Stimulated activated CD8-positive, alpha-beta memory T cell treated with anti-CD3 and anti-CD28 coated beads, Interleukin-4, amount 100 ng/mL, for 24 hours (primary cell): ENCODE measurements at places on chromosomes 2 and 18.

DNA sequence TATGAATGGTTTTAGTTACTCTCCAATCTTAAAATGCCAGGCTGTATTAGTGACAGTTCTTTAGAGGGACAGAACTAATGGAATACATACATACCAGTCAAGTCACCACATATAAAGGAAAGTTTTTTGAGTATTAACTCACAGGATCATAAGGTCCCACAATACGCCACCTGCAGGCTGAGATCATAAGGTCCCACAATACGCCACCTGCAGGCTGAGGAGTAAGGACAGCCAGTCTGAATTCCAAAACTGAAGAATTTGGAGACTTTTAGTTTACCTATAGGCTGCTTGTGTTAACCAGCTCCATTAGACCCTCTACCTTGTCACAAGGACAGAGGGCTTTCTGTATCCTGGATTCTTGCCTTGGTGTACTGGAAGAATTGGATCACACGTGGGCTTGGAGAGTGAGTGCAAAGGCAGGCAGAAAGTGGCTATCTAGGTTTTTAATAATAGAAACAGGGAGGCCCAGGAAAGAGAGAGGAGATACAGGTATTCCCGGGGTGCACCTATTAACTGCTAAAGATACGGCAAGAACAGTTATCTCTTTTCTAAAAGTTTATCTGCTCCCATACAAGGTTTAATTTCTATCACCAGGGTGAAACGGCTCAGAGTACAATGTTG is 234.9 kb upstream of the CYRIA start:
- DNase-seq = no peak

- DNase-seq = no peak
These were observed 107.7 kb upstream of the CDC42EP3 start for GRCh38 chr2:37779139-37779538.

DNA sequence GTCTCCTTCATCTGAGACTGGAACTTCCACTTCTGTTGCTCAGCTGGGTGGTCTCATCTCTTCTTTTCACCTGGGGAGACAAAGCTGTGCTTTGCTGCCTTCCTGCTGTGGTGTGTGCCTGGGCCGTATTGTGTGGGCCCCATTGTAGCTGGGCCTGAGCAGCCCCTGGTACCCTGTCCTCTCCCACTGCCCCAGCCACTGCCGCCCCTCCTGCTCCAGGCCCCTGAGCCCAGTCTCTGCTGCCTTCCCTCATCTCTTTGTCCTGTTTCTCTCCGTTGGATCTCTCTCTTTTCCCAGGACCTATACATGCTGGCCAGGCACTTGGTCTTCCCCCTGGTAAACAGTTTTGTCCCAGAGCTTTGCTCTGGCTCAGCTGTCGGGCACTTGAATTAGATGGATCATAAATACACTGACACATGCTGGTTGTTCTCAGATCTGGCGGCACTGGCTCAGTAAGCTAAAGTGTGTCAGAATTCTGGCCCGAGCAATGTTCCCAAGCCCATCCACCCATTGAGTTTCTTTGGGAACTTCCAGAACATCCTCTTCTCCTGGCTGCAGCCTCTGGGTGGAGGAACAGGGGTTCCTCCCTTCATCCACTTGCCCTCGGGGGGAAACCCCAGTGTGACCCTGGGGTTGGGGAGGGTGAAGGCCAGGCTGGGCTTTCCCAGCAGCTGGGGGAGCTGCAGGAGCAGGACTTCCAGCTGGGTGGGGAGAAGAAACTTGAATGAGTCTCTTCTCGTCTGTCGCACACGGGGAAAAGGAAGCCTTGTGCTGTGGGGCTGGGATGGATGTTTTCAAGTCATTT is 99.0 kb downstream of the DGKD start:
- DNase-seq = no peak

DNA sequence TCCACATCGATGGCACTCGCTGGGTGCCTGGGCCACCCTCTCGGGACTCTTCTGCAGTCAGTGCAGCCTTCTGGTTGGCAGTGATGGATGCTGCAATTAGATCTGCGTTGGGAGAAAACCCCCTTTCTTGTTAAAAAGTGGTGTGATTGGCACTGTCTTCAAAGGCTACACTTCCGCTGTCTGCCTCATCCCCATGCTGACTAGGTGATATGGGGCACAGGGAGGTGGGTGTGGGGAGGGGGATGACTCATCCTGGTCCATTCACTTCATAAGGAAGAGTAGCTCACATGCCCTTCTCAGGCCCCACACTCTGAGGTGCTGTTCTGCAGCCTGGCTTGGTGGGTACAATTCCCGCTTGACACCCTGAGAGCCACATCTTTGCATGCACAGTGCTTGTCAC is 77.4 kb downstream of the THNSL2 start:
- DNase-seq = no peak

- no peak for DNase-seq
These were observed 26.2 kb downstream of the RALB start for GRCh38 chr2:120278901-120279300.

GRCh38 chr2:100691846-100692245 is 128.1 kb upstream of the NPAS2 start:
- no peak for DNase-seq

- no peak for DNase-seq
These were observed 11.1 kb upstream of the ANTXR1 start for GRCh38 chr2:69001879-69002278.

- DNase-seq = no peak
These were observed 963 bp downstream of the INPP1 start for GRCh38 chr2:190344276-190344827.

DNA sequence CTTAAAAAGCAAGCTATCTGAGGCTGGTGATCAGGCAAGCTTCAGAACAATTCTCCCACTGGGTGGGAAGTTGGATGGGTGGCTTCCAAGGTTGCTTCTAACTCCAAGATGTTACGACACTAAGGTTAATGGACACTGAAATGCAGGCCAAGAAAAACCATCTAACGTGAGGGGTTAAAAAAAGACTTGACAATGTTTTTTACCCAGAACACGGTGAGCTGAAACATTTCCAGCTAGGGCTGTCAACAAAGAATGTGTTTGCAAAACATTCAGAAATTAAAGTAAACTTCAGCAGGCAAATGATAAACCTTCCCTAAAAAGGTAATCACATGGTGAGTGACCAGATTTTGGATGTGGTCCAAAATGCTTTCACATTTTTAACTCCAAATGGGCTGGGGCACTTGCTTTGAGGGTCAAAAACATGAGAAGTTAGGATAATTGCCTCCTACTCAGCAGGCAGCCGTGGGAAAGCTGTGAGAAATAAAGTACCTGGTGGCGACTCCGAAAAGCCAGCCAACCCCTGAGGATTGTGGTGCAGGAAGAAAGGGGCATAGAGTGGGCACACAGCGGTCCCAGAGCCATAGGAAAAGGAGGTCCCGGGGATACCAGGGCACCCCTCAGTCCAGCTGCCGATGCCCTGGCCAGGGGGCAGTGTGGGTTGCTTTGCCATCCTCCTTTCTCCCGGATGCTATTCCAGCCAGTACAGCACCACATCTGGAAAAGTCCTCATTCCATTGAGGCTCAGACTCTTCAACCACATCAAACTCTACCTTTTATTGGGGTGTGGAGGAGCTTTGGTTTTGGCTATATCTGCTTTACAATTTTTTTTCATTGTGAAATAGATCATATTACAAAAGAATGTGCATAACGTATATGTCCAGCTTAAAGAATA is 90.0 kb upstream of the ATL2 start:
- no peak for DNase-seq

DNA sequence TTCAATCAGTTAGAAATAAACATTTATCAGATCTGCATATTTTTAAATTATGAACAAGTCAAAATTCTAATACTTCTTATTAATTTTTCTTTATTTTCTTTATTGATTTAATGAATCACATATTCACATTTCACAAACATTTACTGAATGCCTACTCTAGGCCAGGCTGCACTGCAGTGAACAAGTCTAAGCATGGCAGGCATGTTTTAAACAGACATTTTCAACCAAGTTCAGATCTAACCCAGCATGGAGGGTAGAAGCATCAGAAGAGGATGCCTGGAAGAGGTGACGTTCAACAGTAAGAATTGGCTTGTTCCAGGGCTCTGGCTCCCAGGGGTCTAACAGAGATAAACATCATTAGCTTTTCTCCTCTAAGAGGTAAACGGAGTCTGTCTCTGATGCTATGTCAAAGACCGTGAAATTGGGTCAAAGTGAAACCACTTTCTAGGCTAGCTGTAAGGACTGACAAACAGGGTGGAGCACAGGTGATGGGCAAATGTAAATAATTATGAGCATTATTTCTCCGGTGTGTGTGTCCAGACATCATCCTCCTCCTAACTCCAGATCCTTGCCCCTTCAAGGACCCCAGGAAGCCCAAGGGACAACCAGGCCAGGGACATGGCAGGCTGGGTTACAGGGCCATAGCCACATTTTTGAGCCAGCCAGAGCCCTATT is 50.6 kb downstream of the UNC50 start:
- no peak for DNase-seq

DNA sequence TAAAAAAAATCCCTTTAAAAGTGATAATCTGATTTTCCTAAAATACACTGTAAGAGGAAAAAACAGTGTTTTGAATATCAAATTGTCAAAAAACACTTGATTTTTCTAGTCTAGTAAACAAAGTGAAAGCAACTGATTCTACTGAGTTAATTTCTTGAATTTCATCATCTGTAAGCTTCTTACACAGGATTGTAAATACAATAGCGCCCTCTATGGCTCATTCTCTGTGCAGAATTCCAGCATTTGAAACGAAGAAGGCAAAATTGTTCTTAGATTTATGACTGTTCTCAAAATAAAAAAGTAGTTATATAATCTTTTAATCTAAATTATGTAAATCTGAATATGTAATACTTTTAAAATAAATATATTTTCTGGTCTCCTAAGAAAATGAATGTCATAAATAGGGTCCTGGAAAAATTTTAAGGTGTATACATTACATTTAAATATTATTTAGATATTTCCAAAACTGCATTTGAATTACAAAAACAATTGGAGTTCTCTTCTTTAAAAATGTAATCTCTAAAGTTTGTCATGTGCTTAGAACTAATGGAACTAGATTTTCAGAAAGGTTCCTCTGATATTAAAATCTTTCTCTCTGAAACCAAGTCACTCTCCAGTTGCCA is 176.9 kb upstream of the MC4R start:
- no peak for DNase-seq
